Hepatocyte (in vitro differentiated cells): ENCODE measurements at places on chromosomes 2 and 18.
A peak's percentile ranks its signal among the peaks of the same experiment; 100 is the strongest.

GRCh38 chr2:78309460-78309859 lies 716.0 kb upstream of the REG3G start:
- DNase-seq: no peak

GRCh38 chr2:38178556-38179419 lies 102.8 kb upstream of the CYP1B1 start:
- peak; percentile 34 for DNase-seq

- peak; percentile 86 for DNase-seq
Observed at GRCh38 chr2:199471443-199472057, 13.8 kb upstream of the SATB2 start.

DNA sequence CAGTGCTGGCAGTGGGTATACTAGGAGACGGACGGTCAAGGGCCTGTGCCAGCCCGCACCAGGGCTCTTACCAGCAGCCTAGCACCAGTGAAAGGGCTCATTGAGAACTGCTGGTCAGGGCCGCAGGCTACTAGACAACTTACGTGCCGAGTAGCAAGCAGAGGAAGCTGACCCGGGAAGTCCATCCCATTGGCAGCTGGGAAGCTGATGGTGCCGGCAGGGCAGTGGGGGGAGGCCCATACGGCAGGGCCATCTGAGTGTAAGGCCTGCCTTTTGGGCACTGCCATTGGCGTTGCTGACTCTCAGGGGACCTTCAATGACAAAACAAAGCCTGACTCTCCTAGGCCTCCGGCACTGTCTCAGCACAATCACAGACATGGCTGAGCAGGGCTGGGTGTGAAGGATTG lies 20.6 kb downstream of the EFR3B start:
- DNase-seq: no peak

DNA sequence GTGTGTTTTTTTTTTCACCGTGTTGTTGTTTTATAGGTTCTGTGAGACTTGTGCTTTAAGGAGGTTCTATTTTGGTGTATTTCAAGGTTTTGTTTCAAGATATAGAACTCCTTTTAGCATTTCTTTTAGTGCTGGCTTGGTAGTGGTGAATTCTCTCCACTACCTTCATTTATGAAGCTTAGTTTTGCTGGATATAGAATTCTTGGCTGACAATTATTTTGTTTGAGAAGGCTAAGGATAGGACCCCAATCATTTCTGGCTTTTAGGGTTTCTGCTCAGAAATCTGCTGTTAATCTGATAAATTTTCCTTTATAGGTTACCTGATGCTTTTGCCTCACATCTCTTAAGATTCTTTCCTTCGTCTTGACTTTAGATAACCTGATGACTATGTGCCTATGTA lies 66.8 kb downstream of the MSTN start:
- DNase-seq: no peak

GRCh38 chr2:217650229-217650628 lies 352.6 kb downstream of the TNS1 start:
- no peak for DNase-seq

DNA sequence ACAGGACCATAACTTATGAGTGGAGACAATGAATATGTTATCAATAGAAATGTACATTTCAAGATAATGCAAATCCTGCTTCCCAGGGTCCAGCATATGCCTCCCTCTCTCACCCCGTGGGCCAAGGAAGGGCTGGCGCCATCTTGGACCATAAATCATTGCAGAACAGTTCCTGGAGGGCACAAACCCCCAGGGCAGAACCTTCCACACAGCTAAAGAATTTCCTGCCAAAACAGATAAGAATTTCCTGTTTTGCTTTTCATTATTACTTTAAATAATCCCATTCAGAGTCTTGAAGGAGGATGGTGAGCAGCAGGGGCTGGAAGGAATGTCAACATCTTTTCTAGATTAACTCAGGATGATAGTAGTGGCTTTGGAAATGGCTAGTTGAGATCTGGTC lies 53.7 kb downstream of the EHD3 start:
- DNase-seq: no peak

GRCh38 chr2:62469548-62469947 lies 36.4 kb downstream of the TMEM17 start:
- no peak for DNase-seq

DNA sequence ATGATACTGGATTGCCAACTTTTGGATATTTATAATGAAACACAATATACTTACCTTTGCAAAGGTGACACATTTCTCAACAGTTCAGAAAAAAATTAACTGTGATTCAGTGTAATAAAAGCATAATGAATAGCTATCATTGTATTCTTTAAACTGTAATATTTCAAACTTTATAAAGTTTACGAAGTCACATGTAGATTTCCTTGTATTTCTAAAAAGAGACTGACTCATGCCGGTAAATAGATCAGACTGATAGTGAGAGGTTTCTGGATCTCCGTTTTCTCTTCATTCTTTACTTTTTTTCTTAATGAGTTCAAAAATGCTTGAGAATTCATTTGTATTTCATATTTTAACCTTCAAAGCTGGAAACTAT lies 70.1 kb downstream of the EML4 start:
- no peak for DNase-seq

GRCh38 chr18:46134920-46135675 lies 30.9 kb downstream of the HAUS1 start:
- no peak for DNase-seq

DNA sequence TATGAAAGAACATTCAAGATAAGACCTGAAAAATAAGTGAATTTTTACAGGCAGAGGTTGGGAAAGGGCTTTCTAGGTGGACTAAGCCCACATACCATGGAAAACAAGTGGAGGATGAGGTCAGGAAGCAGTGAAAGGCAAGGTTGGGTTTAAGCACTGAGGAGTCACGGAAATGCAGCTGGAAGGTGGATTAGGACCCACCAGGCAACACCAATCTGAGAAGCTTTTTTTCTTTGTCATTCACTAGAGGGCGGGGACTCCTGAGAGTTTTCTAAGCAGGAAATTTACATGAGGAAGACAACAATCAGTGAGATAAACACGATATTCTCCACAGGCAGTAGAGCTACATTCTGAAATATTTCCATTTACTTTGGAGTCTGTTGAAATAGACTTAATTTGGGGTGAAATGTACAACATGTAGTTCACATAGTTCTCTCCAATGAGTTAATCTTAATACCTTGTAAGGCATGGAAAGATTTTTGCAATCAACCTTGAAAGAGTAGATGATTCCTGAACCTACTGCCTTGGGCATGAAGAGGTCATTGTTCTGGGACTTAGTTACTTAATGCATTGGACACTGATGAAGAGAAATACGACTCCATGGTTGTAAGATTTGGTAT lies 40.7 kb downstream of the VIT start:
- no peak for DNase-seq

GRCh38 chr2:126914811-126915500 lies 16.3 kb downstream of the TEX51 start:
- no peak for DNase-seq

GRCh38 chr2:74602586-74603281 lies 45.4 kb downstream of the M1AP start:
- DNase-seq: no peak

DNA sequence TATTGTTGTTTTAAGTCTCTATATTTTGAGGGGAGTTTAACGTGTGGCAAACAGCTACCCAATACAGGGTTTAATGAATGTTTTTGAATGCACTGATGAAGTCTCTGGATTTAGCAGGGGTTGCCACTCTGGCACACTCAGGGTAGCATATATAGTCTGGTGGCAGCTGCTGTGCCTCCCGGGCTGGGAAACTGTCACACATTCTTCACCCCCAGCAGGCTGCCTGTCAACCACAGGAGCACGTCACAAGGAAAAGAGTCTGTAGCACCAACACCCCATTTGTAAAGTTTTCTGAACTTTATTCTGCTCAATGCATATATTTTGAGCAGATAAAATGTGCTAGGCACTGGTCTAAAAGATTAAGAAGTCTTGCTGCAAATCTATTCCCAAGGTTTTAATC lies 39.3 kb downstream of the NGEF start:
- no peak for DNase-seq

- DNase-seq: no peak
Observed at GRCh38 chr2:189960346-189960745, 102.2 kb downstream of the MSTN start.

DNA sequence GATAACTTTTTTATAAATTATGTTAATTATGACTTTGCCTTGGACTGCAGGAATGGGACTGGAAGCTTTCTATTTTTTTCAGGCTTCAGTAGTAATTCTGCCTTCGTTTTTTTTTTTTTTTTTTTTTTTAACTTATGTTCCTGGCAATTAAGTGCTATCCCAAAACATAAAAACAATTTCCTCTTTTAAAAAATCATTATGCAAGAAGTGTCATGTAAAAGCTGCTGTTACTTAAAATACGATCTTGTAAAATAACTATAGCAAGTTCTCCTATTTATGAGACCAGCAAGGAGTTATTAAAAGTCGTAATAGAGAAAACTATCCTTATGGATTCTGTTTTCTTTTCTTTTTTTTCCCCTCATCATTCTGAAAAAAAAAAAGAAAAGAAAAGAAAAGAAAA lies 301.6 kb upstream of the FBXO11 start:
- DNase-seq: no peak

- DNase-seq: no peak
Observed at GRCh38 chr2:17576802-17577201, 36.3 kb downstream of the VSNL1 start.

- no peak for DNase-seq
Observed at GRCh38 chr2:161406316-161406715, 9.8 kb upstream of the TBR1 start.

DNA sequence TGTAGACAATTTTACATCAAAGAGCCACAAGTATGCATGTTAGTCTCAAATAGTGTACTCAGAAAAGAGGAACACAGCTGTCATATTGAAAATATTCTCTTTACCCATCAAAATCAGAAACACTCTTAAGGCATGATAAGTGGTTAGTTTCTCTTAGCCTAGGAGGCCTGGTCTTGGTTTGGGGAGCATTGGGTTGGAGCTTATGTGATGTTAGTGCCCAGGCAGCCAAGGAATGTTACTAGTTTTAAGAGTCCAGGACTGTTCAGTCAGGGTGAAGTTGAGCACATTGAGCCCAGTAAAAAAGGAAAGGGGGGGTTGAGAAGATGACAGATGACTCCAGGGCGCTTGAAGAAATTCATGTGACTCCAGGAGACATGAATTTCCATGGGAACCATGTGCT lies 340.6 kb downstream of the HRH4 start:
- DNase-seq: no peak

GRCh38 chr2:240467659-240468302 lies 32.3 kb downstream of the GPC1 start:
- DNase-seq: peak; percentile 5

DNA sequence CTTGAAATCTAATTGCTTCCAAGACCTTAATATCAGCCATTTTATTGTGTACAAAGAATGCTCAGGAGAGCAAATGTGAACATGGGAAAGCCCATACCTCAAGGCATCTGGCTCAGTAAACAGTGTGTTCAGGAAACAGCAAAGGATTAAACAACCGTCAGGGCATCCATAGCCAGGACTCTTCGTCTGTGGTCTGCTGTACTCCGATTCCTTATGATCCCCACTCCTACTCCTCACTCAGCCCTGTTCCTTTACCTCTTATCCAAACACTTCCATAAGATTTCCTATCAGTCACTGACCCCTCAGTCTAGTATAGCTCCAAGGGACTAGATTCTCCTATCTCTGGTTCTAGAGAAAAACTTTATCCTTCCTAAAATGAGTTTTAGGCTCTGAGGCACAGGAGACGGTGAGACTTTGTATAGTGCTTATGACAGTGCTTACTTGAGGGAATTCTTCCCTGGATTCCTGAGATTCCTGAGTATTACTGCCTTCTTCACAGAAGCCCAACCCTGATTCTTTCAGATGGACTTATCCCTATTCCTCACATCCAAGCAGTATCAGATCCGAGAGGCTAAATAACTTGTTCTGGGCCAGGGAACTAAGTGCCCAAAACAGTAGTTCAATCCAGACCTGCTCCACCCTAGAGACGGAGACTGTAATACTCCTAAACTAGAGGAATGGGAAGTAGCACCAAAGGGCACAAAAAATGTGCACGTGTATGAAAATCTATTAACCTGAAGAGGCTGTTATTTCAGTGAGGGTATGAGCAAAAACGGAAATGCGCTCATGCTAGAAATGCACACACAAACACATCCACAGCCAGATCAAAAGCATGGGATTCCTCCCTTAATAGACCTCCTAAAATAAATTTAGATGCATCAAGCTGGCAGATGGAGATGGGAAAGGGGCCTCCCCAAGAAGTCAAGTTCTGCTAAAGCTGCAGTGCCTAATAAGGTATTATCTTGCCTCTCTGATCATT lies 42.1 kb upstream of the SIGLEC15 start:
- no peak for DNase-seq

GRCh38 chr2:9809064-9809356 lies 34.3 kb upstream of the TAF1B start:
- DNase-seq: no peak

GRCh38 chr2:212208467-212208866 lies 330.1 kb downstream of the ERBB4 start:
- DNase-seq: no peak

- no peak for DNase-seq
Observed at GRCh38 chr2:240229005-240229404, 88.5 kb upstream of the OTOS start.

GRCh38 chr2:24247592-24247991 lies 72.7 kb downstream of the FAM228A start:
- no peak for DNase-seq

- no peak for DNase-seq
Observed at GRCh38 chr2:216992056-216992675, 132.3 kb upstream of the TNP1 start.

GRCh38 chr18:45061359-45061758 lies 380.7 kb downstream of the SETBP1 start:
- no peak for DNase-seq

DNA sequence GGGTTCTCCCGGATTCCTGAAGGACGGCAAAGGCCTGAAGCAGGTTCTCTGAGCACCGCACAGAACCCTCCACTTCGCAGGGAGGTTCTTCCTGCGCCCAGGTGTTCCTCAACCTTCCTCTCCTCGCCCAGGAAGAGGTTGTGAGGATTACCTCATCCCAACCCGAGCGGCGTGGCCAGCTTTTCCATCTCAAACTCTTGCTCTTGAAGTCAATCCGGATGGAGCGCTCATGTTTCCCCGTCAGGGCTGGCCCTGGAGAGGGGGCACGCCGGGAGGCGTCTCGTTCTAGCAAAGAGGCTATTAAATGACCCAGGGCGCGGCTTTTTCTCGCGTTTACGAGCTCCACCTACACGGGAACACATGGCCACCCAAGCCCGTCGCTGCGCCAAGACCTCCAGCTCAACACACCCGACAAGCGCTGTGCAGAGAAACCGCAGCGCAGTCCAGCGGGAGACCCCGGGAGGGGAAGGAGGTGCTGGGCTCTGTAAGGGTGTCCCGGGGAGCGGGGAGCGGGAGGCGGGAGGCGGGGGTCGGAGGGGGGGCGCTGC lies 540 bp upstream of the RAB10 start:
- peak; percentile 91 for DNase-seq

DNA sequence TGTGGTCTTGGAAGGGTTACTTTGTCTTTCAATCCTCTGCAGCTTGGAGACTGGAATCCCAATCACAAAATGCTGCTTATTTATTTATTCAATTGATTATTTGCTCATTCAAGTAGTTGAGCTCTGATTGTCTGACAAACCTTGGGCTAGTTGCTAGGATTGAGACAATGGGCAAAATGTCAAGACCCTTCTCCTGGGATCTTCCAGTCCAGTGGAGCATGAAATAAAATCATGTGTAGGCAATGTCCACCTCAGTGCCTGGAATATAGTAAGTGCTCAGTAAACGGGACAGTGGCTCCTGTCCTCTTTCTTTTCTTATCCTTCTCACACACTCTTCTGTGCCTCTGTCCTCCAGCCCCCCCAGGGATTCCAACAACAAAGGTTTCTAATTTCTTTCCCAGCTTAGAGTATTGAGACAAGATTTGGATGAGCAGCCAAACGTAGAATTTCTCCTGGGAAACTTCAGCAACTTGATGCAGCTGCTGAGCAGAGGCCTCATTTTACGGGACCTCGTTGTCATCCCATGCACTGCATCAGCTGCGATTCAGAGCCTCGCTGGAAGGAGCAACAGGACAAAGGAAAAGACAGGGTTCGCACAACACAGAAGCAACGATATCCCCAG lies 545.0 kb downstream of the SOX11 start:
- DNase-seq: no peak
